Stimulated activated CD8-positive, alpha-beta memory T cell treated with anti-CD3 and anti-CD28 coated beads, Interleukin-4, amount 100 ng/mL, for 1 hour (primary cell): ENCODE measurements at places on chromosomes 6 and 20.

DNA sequence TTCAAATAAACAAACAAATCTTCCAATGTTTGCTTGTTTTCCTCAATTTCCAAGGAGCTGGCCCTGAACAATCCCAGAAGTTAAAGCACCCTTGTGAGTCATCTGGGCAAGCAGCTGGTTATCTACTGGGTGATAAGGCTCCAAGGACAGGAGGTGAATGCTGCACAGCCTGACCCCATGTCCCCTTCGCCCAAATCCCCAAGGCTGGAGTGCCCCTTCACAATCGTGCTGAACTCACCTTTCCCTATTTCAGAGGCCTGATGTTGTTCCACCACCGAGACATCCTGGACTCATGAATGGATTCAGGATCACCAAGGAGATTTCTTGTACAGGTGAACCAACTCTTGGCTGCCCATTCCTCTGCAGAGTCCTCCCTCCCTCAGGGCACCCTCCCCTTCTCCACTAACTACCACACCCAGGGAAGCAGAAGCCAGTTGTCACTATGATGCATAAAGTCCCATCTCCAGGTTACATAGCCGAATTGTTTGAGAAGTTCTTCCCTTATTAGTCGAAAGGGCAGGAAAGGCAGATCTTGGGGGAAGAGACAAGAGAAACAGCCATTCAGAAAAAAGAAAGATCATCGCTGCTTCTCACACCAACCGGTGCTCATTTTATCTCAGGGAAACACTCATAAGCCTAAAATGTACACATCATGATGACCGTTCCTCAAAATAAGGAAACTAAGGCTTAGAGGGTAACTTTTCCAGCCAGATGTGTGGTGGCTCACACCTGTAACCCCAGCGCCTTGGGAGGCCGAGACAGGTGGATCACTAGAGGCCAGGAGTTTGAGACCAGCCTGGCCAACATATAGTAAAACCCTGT, 138.8 kb upstream of the RREB1 start:
- DNase-seq: no peak

GRCh38 chr20:34190679-34191090, 50.5 kb upstream of the ASIP start:
- DNase-seq: no peak

GRCh38 chr20:33788351-33789049, 22.6 kb upstream of the CHMP4B start:
- DNase-seq: no peak

DNA sequence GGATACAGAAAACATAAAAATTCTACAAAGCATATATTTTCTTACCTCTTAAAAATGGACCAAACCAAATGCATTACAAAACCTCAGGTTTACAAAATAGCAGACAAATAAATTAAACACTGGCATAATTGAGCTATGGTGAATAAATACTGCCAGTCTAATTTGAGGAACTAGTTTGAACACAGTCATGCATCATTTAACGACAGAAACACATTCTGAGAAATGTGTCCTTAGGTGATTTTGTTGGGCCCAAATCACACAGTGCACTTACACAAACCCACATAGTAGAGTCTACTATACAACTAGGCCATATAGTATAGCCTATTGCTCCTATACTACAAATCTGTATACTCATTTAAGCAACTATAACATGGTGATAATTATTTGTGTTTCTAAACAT, 215.6 kb downstream of the FOXC1 start:
- DNase-seq: no peak

DNA sequence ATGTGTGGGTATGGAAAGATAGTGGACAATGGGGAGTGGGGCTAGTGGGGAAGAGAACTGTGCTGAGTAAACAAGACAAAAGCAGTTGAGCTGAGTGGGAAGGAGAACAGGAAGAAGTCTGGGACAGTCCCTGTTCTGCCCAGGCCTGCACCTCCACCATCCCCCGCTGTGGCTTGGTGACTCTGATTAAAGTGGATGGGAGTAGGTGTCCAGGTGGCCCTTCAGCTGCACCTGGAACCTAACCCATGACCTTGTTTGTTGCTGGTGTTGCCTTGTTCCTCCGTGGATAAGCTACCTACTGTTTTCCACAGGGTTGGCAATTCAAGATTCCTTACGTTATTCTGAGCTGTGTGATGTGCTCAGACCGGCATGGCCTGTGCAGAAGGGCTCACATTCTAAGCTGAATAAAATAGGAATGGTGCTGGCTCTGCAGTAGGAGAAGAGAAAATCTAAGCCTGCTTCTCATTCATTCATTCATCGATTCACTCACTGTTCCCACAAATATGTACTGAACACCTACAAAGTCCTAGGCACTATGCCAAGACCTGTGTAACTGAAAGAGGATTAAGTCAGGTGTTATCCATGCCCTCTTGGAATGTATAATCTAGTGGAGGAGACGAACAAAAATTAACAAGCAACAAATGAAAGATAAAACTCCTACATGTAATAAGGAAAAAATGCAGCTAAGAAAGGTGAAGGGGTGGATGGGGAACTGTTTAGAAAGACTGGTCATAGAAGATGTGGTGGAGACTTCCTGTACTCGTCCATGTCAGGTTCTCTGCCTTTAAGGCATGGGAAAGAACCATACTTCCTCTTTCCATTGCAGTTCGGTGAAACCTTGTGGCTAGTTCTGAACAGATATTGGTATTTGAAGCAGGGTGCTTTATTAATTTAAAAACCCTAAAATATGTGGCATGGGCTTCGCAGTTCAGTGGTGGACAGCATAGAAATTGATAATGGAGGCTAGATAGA, 10.1 kb upstream of the CALHM6 start:
- no peak for DNase-seq

DNA sequence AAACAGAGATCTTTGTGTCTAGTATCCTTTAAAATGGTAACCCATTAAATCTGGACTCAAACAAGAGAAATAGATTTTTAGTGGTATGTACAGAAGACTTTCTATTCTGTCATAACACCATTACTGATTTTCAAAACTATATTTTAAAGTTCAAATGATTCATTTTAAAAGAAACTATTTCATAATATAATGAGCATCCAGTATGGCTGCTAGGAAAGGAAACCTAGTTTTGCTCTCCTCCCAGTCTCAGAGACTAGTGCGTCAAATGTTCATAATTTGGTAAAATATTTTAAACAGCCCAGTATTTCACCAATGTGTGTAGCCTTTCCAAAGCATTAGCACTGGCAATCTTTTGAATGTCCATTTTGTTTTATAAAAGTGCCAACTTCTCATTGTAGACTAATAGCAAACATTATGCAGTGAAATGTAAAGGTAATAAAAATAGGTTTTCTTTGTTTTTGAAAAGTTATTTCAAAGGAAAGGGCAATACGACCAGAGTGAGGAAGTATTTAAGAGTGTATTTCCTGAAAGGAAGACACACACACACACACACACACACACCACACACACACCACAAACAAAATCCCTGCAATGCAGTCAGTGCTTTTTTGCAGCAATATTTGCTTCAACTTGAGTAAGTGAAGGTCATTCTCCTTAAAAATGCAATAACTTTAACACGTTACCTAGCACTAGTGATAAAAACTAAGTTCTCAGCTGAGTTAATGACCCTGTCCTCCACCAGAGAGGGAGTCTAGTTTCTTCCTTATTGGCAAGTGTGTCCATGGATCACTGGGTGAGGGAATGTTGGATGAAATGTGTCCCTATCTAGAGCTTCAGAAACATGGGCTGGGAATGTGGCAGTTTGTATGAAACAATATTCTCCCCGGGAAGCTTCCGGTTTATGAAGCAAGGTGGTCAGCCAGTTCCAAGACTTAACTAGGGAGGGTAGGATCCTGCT, 4.6 kb downstream of the PPP1R3G start:
- no peak for DNase-seq

GRCh38 chr6:141906569-141907080, 226.1 kb upstream of the GJE1 start:
- DNase-seq: no peak

DNA sequence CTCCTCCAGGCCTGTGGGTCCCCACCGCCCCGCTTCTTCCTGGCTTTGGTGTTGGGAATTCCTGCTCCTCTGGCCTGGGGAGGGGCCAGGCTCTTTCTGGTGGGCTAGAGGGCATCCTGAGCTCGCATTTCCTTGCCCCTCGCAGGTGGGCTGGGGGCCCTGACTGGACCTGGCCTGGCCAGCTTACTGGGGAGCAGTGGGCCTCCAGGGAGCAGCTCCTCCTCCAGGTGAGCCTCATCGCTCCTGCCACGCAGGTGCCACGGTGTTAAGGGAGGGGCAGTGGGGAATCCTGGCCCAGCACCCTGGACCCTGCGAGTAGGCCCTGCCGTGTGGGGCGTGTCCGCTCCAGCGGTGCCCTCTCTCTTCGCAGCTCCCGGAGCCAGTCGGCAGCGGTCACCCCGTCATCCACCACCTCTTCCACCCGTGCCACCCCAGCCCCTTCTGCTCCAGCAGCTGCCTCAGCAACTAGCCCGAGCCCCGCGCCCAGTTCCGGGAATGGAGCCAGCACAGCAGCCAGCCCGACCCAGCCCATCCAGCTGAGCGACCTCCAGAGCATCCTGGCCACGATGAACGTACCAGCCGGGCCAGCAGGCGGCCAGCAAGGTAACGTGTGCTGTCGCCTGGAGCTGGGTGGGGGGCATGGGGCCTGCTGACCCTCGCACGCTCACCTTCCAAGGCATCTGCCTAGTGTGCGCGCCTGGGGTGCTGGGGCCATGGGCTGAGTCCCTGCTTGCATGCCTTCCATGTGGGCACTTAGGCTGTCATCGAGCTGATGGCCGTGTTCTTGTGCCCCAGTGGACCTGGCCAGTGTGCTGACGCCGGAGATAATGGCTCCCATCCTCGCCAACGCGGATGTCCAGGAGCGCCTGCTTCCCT, 4.7 kb downstream of the ADRM1 start:
- DNase-seq: no peak

GRCh38 chr6:73965539-73966029, 269.6 kb downstream of the CD109 start:
- DNase-seq: no peak

- DNase-seq: no peak
These were observed 622 bp downstream of the APCDD1L start for GRCh38 chr20:58514321-58515232.

DNA sequence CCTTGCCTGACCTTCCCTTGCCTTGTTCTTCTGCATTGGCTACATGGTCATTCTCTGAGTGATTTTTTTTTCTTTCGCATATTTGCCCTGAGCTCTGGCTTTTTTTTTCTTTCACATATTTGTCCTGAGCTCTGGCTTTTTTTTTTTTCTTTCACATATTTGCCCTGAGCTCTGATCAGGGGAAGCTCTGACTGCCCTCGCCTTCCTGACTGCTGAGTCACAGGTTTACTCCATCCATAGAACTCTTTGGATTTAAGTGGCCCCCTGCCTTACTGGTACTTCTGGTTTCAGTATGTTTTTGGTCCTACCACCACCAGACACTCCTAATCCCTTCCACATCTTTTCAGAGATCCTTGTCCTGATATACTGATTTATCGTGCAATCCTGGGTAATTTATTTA, 201.1 kb downstream of the OGFRL1 start:
- DNase-seq: no peak

- DNase-seq: no peak
These were observed 306.5 kb upstream of the MAP3K7 start for GRCh38 chr6:90893400-90893799.

DNA sequence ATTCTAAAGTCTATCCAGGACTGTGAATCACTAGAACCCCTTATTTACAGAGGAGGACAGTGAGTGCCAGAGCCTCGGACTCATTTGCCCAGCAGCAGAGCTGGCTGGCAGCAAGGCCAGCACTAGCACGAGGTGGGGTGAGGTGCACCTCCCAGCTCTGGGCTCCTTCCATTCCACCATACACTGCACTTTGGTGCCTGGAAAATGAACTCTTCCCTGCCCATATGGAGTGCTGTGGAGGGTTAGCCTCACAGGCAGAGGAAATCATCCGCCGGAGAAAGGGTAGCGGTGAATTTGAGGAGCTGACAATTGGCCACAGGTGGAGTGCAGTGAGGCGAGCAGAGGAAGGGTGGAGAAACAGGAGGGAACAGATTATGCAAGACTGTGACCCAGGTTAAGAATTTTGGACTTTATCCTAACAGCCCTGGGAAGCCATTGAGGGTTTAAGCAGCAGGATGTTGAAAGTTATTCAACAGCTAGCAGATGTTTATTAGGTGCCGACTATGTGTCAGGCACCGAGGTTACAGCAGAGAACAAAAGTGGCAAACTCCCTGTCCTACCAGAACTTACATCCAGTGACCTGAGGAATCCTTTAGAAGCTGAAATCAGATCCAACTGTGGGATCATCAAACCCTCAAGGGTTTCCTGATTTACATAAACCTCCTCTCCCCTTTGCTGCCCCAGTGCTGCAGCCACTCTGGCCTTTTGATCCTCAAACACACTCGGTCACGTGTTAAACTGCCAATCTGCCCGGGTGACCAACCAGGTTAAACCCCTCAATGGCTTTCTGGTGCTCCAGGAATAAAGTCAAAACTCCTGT, 6.2 kb downstream of the TRIM26 start:
- DNase-seq: no peak

GRCh38 chr20:48908656-48909319, 12.7 kb upstream of the ARFGEF2 start:
- no peak for DNase-seq

- DNase-seq: no peak
These were observed 50.9 kb upstream of the CCDC28A start for GRCh38 chr6:138722425-138723371.

DNA sequence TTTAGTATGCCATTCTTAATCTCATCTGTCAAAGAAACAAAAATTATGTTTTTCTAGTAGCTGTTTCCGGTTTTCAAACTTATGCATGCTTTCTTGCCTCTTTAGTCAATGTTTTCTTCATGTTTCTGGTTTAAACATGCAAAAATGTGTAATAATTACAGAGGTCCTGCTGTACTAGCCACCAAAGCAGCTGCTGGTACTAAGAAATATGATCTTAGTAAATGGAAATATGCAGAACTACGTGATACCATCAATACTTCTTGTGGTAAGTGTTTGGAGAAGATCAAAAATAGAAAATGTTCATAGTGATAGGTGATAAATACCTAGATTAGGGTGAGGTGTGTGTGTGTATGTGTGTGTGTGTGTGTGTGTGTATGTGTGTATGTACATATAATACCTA, 158.4 kb downstream of the MYO6 start:
- no peak for DNase-seq

- DNase-seq: no peak
These were observed 171.4 kb upstream of the MCHR2 start for GRCh38 chr6:100165442-100165841.

GRCh38 chr6:158654960-158655489, 5.2 kb downstream of the SYTL3 start:
- DNase-seq: no peak

GRCh38 chr20:5528719-5529256, 212.0 kb upstream of the PROKR2 start:
- peak; percentile 59 for DNase-seq

DNA sequence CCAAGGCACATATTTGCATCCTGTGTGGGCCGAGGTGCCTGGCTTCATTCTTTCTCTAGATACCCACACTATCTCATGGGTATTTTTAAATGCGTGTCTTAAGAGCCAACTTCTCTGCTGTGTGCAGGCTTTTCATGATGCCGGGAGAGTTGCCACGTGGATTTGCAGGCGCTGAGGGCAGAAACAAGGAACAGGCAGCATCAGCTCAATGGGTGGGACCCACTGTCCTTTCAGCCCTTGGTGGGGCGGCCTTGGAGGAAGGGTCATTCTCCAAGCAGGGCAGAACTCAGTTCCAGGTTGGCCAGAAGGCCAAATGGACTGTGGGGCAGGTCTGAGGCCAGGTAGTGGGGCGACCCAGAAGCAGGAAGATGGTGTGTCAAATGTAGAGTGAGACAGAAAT, 84.7 kb downstream of the PHACTR3 start:
- no peak for DNase-seq

- no peak for DNase-seq
These were observed 169.1 kb upstream of the CDYL start for GRCh38 chr6:4606821-4607704.

- no peak for DNase-seq
These were observed 12.2 kb downstream of the REPS1 start for GRCh38 chr6:138975815-138976214.

GRCh38 chr6:141443032-141443431, 689.7 kb upstream of the GJE1 start:
- DNase-seq: no peak
